ENCODE measurements at places on chromosomes 5 and 9.

- no peak for DNase-seq
These were observed 31.0 kb downstream of the EPB41L4A start for GRCh38 chr5:112388074-112388473.

- no peak for DNase-seq
These were observed 71.2 kb upstream of the TAF1L start for GRCh38 chr9:32706725-32707100.

DNA sequence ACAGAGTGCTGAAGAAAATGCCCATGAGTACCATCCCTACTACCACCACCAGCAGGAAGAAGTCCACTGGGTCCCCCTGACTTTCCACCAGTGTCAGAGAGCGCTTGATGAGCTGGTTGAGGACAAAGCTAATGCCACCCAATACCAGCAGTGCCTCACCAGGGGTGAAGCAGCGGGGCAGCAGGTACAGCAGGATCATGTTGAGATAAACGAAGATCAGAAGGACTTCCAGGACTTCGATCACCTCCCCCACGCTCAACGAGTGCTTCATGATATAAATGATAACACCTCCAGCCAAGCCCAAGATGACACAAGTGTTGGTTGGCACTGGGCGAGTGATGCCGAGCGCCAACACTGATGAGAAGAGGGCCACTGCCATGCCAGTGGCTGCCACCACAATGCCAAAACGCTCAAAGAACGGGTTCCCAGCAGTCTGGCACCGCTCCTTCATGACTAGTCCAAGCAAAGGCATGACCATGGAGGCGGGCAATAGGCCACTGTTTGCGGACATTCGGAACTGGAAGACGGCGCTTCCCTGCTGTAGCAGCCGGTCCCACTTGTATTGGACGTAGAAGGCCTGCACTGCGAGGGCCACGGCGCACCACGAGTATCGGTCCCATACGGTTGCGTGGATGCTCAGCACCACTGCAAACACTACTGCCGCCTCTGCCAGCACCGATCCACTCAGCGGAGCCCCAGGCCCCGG lies 679 bp downstream of the DOLK start:
- peak; percentile 3 for DNase-seq

DNA sequence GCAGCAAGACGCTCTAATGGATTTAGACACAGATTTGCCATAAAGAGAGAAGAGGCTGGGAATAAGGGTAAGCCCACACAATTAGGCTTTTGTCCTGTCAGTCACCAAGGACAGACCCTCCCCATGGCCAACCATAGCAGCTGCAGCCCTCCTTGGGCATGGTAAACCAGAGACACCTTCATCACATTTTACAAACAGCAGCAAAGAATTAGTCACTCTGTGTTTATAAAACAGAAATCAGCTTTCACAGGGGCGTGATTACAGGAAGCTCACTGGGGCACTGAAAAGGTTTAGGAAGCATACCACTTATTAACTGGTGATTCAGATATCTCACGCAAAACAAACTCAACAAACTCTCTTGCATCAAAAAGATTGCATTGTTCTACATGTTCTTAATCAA lies 37.3 kb upstream of the ZNF622 start:
- DNase-seq, result no peak

DNA sequence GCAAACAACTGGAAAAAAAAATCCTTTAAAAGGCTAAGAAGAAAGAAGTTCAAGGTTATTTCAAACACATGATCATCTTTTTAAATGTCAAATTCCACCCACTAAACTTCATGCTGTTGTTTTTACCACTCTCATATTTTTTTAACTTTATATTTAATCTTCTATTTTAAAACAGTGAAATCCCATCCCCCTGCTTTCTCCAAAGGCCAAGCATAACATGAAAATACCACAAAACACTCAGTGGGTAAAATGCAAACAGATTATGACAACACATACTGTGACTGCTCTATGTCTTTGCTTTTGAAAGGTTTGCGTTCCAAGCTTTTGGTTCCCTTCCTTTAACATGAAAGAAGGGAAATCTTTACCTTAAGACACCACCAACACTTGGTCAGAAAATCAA lies 127.6 kb downstream of the SNCAIP start:
- DNase-seq, result no peak

- DNase-seq, result peak; percentile 56
These were observed 579.5 kb downstream of the CAAP1 start for GRCh38 chr9:26313108-26313507.

DNA sequence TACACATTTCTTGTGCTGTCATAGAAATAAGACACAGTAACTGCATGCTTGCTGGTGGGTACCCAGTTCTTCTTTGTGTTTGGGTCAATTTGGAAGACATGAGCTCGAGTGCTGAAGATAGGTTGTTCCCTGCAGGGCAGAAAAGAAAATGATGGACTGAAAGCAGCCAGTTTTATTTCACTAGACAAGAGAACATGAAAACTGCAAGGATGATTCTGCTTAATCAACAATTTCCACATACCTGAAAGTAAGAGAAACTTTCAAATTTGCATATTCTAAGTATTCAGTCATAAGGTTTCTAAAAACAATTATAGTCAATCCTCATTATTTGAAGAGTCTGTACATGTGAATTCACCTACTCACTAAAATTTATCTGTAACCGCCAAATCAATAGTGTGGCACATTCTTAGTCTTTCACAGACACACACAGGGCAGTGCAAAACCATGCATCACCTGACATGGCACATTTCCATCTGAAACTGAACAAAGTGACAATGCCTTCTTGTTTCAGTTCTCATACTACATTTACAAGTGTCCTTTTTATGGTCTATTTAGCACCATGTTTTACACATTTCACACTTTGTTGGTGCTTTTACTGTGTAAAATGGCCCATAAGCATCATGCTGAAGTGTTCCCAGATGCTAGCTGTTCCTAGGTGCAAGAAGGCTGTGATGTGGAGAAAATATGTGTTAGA lies 56.9 kb downstream of the HOMER1 start:
- no peak for DNase-seq

- no peak for DNase-seq
These were observed 42.1 kb downstream of the ZNF366 start for GRCh38 chr5:72465066-72465465.

GRCh38 chr9:1065130-1065529 lies 15.0 kb downstream of the DMRT2 start:
- no peak for DNase-seq

- no peak for DNase-seq
These were observed 55.6 kb downstream of the SPTLC1 start for GRCh38 chr9:92059661-92060060.

- no peak for DNase-seq
These were observed 25.8 kb downstream of the WNT8A start for GRCh38 chr5:138109463-138110265.

DNA sequence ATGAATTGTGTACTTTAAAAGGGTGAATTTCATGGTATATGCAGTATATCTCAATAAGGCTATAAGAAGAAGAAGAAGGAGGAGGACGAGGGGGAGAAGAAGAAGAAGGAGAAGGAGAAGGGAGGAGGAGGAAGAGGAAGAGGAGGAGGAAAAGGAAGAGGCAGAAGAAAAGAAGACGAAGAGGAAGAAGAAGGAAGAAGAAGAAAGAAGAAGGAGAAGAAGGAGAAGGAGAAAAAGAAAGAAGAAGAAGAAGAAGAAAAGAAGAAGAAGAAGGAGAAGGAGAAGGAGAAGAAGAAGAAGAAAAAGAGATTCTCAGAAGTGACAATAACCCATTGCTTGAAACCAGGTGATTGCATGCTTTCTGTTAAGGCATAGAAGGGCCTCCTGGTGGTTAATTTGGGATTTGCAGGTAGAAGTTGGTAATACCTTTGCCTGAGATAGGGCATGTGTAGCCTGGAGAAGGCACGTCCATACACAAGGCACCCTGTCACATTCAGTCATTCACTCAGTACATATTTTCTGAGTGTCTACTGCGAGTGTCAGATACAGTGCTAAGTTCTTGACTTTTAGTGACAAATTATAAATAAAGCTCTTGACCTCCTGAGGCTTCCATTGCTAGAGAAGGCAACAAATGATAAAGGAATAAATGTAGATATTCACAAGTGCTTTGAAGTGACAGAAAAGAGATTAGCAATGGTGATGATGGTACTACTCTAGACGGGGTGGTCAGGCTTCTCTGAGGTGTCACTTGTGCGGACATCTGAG lies 231.3 kb downstream of the NPR3 start:
- DNase-seq, result peak; percentile 22

DNA sequence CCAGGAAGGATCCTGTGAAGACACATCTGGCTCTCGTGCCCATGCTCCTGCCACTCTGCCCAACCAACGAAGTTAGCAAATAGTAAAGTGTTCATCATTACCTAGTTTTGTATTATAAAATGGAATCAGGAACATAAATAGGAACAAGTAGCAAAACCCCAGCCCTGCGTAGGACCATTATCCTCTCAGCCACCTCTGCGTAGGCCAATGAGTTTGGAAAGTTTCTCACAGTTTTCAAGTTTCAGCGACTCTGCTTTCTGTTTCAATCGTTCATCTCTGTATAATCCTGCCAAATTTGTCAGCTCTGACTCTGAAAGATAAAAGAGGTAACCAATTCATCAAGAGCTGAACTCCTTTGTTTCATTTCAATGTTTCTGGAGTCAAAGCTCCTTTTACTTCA lies 10.1 kb upstream of the SPATA24 start:
- no peak for DNase-seq

DNA sequence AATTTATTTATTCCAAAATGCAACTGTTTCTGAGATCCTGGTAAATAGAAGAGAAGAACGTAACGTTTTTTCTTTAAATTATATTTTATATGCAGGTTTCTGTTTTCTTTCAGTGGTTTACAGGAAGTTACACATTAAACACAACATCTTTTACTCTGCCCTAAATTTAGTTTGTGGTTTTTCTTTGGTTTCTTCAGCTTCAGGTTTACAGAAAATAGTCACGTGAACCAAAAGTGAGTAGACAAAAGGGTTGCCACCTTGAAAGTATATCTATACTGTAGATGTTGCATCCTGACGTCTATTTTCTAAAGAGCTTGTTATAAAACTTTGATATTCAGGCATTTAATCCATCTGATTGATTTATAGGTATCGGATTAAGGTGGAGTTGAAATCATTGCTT lies 1236.6 kb downstream of the MAT2B start:
- no peak for DNase-seq

GRCh38 chr5:43773478-43773844 lies 170.5 kb downstream of the NNT start:
- DNase-seq, result no peak

- no peak for DNase-seq
These were observed 614.7 kb downstream of the EBF1 start for GRCh38 chr5:158485047-158485446.

DNA sequence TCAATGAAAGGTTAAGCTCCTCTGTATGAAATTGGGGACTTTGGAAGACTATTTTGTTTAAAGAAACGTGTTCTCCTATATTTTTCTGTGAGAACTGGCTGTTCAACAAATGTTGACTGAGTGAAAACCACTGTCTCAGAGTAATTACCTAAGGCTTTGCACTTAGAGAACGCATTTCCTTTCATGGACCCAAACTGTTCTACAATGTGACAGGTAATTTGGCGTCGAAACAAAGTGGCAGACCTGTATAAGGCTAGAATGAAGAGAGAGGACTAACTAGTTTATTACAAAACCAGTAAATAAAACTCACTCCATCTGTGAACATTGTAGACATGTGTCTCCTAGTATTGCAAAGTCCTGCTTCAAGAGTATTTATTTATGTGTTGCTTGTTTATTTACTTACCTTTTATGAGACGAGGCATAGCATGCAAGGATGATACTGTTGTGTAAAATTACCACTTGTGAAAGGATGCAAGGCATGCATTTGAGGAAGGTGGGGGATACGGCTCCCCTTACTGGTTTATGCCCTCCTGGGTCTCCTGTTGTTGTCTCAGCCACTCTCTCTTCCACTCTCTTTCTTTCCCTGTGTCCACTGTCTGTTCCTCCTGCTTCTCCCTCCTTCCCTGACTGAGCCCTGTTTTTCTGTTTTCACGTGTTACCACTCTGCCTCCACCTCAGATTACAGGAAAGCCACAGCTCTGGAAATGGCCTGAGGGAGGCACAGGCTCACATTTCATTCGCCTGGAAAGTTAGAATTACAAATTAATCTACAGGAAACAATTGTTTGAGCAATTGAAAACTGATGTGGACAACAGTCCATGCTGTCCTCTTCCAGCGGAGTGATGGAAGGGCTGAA lies 444.0 kb upstream of the ZNF608 start:
- no peak for DNase-seq

GRCh38 chr9:112218908-112219307 lies 43.8 kb upstream of the SUSD1 start:
- DNase-seq, result no peak

GRCh38 chr9:93095205-93096130 lies 549 bp upstream of the CARD19 start:
- peak; percentile 81 for DNase-seq

DNA sequence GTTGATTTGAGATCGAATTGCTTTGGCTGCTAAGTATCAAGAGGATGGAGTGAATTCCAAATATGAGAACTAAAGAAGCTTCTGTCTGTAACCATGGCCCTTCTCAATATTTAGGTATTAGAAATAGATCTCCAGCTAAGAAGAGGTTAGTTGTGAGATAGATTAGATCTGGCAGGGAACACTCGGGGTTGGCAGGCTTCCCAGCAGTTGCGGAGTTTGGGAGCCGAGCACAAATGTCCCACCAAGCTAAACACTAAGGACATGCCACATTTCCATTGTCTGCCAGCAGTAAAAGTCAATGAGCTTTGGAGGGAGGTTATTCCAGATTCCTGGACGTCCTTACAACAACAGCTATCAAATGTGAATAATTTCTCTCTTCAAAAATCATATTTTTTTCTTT lies 85.8 kb downstream of the TAF11L14 start:
- DNase-seq, result no peak

DNA sequence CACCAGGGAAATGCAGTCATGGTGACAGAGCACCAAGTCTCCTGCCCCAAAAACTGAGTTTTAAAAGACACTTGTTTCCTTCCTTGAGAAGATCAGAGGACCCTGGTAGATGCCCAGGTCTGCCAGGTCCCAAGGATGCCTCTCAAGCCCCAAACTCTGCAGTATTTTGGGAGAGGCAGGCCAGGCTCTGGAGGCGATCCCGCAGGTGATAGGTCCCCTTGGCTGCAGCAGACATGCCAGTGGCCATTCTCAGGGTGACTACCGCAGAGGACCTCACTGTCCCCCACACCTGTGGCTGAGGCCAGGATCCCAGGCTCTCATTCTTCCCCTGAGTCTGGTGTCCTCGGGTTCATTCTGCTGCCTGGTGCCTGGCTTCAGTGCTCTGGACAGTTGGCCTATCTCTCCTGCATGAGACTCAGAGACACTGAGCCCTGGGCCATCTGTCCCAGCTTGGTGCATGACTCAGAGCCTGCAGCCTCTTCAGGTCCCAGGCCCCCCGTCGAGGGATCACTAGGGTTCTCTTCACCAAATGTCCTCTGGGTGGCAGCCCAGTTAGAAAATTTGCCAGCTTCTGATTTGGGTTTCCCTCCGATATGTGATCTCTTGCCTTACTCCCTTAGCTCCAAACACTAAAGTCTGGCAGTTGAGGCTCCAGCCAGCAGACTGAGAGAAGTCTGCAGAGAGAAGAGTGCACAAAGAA lies 59.7 kb upstream of the GARNL3 start:
- DNase-seq, result no peak

- no peak for DNase-seq
These were observed 11.8 kb downstream of the DEPDC1B start for GRCh38 chr5:60687927-60688720.

- no peak for DNase-seq
These were observed 65.2 kb downstream of the MSX2 start for GRCh38 chr5:174789596-174789995.

Data from CMK (cell line).